ENCODE measurements at places on chromosomes 12 and 14.
A peak's percentile ranks its signal among the peaks of the same experiment; 100 is the strongest.

DNA sequence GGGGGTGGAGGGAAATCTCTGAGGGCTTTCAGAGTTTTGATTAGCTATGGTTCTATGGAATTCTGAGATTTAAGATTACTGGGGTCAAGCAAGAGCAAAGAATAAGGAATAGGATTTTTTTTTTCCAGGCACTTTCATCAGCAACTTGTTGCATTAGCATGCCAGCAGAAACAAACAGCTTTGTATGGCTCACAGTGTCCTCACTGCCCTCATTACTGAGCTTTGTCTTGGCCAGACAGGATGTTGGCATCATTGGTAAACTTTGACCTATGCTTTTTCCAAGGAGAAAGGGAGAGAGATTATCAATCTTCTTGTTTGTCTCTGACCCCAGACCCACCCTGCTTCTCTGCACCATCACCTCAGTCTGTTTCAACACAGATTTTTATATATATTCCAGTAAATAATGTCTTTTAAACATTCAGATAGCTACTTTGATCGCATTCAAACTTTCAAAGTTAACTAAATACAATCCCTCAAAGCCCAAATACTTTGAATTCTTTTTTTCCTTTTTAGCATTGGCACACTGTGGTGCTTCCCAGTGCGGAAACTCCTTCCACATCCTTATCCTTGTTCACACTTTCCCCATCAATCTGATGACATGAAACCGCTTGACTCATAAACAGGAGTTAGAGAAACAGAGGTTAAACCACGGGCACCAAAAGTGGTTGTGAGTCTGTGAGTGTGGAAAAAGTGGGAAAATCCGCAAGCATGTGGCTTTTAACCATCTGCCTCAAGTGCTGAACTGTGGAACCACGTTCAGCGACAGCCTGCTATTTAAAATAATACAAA is 282.2 kb upstream of the FAR2 start:
- no peak for DNase-seq

- no peak for DNase-seq
Measured at GRCh38 chr12:121145221-121145620, 12.5 kb downstream of the P2RX7 start.

GRCh38 chr14:100168506-100168905 is 9.1 kb upstream of the DEGS2 start:
- no peak for DNase-seq

DNA sequence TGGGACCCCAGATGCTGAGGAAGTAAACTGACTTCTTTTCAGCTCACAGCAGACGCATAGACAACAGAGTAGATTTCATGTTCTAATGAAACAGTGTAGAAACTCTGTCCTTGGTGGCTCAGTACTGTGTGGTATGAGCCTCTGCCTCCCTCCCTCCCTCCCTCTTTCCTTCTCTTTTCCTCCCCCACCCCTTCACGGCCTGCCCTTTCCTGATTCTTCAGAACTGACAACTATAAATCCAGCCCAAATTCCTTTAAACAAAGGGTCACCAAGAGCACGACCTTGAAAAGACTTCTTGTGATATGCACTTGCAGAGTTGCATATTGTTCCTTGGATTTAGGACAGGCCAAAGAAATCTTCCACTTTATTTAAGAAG is 164.0 kb downstream of the ETV6 start:
- no peak for DNase-seq

GRCh38 chr12:14167005-14167628 is 185.7 kb upstream of the GRIN2B start:
- peak; percentile 18 for DNase-seq

DNA sequence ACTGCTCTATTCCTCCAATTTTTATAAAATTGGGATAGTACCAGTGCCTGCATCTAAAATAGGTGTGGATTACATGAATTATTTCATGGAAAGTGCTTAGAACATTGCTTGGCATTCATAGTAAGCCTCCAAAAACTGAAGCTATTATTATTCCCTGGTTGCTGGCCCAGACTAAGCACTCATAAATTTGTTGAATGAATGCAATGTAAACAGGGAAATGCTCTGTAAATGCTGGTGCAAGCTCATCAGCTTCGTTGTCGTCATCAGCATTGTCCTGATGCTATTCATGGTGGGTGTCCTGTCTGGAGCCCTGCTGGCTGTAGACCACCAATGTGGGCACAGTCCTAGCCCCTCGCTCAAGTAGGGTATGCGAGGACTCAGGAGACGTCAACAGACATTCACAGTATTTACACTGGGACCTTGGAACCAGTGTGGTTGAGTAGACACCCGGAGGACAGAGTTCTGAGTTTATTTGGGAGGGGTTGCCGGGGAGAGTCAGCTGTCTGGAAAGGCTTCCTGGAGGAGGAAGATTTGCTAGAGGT is 16.5 kb downstream of the BDKRB2 start:
- no peak for DNase-seq

- no peak for DNase-seq
Measured at GRCh38 chr12:67459173-67459572, 189.4 kb upstream of the DYRK2 start.

All from hematopoietic multipotent progenitor cell (in vitro differentiated cells).